ENCODE measurements at places on chromosomes 11 and 22.

GRCh38 chr11:84541731-84542340 is 1085.3 kb downstream of the DLG2 start:
- no peak for DNase-seq

- DNase-seq: peak; percentile 24
Observed at GRCh38 chr11:36868380-36868779, 270.3 kb upstream of the RAG2 start.

DNA sequence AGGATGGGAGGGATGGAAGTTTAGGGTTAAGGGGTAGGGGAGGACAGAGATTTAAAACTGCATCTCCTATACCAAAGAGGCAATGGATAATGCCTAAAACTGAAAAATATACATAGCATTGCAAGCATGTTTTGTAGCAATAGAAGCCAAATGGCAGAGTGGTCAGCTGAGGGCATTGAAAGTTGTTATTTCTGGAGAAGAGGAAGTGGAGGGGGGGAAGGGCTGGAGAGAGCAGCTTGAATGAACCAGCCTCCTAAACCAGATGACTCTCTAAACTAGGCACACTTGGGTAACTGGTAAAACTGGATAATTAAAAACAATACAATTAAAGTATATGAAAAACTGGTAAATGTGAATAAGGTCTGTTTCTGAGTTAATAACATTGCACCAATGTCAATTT is 70.3 kb upstream of the TP53I11 start:
- no peak for DNase-seq

GRCh38 chr11:60771879-60772525 is 13.1 kb upstream of the MS4A10 start:
- DNase-seq: no peak

GRCh38 chr22:19109198-19110063 is 12.8 kb downstream of the DGCR2 start:
- peak; percentile 88 for DNase-seq

DNA sequence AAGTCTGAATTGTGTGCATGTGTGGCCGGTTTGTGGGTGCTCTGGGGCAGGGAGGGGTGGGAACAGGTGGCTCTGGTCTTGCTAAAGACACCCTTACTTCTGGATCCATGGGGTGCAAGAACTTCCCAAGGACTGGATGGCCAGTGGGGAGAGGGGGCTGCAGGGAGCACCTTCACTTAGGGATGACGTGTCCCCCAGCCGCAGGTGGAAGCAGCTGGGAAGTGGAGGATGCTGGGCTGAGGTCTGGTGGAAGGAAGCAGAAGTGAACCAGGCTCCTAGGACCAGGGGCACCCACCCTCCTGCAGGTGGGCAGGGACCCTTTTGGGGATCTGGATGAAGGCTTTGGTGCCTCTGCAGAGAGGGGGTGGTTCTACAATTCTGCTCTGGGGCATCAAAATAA is 9.9 kb upstream of the MIEF1 start:
- no peak for DNase-seq

DNA sequence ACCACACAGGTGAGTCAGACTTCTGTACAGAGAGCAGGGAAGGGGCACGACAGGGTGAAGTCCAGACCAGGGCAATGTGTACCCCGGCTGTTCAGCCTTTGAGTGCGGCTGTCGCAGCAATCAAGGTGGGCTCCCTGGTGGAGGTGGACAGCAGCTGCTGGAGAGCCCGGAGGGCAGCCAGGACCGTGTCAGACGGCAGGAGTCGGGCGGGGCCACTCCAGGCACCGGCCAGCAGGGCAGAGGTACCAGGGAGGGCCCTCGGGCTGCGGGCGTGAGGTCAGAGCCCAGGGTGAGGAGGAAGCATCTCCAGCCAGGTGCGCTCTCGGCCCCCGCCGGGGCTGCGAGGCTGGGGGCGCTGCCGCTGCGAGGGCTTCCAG is 802 bp upstream of the PIM3 start:
- peak; percentile 76 for DNase-seq

DNA sequence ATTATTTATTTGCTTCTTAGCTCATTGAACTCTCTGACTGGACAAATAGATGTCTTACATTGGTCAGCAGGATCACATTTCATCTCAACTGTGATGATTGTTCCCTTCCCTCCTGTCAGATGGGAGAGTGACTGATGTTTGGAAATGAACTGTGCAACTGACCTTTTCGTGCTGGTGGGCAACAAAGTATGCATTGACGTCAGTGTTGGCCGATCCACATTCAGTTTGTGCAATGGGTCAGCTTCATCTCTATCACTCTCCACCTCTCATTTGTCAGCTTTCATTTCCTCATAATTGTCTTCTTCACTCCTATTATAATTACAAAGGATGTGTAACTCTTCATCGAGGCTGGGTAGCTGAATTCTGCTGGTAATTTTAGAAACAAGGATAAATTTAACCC is 71.3 kb downstream of the PPP2R1B start:
- DNase-seq: no peak

GRCh38 chr11:121451178-121451985 is 732 bp upstream of the SORL1 start:
- DNase-seq: no peak

DNA sequence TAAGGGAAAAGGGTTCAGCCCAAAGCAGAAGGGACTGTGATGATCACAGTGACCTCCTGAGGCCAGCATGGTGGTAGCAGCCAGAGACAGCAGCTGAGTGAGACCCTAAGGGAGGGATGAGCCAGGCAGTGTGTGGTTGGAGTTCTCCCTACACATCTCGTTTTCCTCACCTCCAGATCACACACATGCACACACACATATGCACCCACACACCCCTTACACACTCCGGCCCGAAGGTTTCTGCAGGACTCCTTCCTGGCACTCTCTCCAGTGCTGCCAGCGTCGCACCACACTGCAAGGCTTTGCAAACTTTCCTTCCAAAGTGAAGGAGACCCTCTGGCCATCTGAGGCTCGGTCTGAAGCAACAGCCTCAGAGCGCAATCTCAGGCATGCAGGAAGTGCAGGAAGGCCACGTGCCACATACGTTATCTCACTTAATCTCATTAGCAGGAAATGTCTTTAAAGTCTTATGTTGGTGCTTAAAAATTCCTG is 26.9 kb upstream of the TP53I11 start:
- DNase-seq: no peak

- no peak for DNase-seq
Observed at GRCh38 chr11:134471716-134472455, 59.8 kb upstream of the B3GAT1 start.

DNA sequence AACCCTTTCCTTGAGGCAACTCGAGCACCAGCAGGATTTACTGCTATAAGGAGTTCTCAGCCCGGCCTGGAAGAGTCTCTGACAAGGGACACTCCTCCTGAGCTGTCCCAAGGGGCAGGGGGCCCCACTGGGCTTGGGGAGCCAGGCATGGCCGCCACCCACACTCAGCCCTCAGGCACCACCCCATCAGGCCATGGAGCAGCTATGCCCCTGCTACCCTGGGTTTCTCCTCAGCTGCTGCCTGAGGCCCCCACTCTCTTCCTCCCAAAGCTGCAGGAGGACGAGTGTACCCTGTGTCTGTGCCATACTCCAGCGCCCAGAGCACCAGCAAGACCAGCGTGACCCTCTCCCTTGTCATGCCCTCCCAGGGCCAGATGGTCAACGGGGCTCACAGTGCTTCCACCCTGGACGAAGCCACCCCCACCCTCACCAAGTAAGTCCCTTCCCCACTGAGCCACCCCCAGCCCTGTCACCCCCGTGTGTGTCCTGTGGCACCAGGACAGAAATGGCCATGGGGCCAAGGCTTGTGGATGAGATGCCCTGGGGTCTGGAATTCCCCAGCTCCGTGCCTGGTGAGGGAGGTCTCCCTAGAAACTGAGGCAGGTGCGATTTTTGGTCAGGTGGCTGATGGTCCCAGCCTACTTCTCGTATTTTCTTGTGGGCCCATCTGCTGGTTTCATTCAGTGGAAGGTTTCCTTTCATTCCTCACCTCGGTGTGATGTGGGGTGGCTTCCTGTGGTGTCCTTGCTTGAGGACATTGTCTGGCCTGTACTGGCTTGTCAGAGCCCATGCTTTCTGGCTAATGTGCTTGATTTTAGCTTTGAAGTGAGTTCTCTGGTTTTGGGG is 28.4 kb downstream of the TAB1 start:
- no peak for DNase-seq

- DNase-seq: no peak
Observed at GRCh38 chr11:121460941-121461514, 8.3 kb upstream of the SORL1-AS1 start.

DNA sequence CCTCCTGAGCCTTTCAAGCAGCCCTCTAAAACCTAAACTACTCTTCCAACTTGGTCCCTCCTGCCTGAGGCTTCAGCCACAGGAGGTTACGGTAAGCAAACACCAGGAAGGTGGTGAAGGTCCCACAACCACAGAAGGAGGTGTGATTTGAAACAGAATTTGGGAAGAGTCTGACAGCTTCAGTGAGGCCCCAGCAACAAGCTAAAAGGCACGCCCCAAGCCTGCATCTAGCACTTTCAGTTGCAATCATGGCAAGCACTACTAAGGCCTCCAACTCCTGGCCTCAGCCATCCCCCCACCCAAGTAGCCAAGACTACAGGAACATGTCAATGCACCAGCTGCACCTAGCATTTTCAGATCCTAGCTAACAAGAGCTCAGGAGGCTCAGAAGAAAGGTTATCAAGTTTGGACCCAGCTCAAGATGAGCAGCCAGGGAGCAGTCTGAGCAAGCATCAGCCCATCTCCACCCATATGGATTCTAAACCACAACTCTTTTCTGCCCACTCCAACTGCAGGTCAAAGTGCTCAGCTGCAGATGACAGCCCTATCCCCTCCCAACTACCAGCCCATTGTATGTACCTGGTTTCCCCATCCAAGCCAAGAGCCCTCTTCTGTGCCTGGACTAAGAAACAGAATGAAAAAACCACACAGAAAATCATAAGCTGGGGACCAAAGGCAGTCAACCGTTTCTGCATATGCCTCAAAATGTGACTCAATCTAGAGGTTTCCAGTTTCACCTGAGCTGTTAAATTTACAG is 10.4 kb upstream of the AHNAK start:
- DNase-seq: no peak

- no peak for DNase-seq
Observed at GRCh38 chr22:27262361-27262760, 539.2 kb downstream of the MN1 start.

DNA sequence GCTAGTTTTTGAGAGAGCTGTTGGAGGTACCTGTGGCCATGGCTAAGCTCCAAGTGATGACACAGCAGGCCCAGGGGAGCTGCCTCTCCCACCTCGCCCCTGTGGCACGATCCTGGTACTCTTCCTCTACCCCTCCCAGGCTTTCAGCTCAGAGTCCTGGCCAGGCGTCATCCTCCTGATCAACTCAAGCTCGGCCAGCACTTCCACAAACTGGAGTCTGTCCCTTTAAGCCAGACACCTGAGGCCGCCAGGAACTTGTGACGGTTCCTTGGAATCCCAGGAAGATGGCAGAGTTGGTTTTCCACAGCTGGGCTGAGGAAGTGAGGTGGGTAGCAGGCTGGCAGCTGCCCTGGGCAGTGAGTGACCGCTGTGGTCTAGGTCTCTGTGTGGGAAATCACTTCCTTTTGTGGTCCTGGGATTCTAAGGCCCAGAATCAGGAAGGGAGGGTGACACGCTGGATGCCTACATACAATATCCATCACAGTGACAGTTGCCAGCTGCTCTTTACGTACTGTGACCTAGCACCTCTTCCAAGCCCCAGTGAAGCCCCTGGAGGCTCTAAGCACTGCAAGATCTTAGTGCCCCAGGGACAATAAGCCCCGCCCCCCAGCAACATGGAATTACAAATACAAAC is 3.2 kb upstream of the CST6 start:
- peak; percentile 63 for DNase-seq

DNA sequence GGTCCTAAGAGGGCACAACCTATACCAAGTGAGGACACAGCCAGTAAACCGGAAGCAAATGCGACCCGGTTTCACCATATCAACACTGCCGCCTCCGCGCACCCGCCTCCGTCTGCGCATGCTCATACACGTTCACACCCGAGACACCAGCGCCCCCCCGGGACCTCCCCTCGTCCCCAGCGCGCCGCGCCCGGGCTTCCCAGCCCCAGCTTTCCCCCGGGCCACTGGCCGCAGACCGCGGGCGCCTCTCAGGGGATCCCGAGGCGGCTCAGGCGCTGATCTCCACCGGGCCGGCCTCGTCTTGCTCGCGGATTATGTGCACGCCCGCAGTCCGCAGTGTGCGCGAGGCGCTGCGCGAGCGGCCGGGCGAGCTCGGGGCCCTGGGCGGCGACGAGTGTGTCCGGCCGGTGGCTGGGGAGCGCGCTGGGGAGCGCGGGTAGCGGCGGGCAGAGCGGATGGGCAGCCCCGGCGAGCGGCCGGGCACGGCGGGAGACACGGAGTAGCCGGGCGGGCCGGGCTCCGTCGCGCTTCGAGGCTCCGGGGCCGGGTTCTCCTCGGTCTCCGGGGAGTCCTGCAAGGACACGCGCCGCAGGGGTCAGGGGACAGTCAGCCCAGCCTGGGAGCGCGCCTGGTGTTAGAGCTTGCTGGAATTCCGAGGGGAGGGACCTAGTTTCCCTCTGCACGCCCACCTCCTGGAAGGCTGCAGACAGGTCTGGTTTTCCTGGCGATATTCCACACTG is 2.0 kb downstream of the HEPN1 start:
- DNase-seq: peak; percentile 30

- no peak for DNase-seq
Observed at GRCh38 chr11:10019906-10020682, 273.9 kb downstream of the SBF2 start.

- peak; percentile 98 for DNase-seq
Observed at GRCh38 chr22:38317995-38318715, 922 bp upstream of the CSNK1E start.

GRCh38 chr11:83392556-83392955 is 106.4 kb upstream of the CCDC90B start:
- DNase-seq: no peak

DNA sequence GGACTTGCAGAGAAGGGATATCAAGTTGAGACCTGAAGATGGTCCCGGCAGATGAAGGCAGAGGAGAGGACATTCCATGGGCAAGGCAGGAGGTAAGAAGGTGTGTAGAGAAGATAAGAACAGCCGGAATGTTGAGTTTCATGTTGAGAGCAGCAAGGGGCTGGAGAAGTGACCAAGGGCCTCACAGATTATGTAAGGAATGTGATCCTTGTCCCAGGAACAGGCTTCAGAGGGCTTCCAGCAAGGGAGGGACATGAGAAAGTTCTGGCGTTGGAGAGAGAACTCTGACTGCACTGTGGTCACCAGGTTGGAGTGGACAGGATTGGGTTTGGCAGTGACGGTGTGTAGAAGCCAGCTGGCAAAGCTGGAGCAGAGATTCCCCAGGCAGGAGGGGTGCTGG is 27.6 kb upstream of the PPFIA1 start:
- no peak for DNase-seq

GRCh38 chr11:16596231-16596630 is 142.2 kb upstream of the C11orf58 start:
- no peak for DNase-seq

- no peak for DNase-seq
Observed at GRCh38 chr11:124788521-124788920, 11.7 kb downstream of the MSANTD2 start.

GRCh38 chr11:68532727-68533369 is 72.3 kb downstream of the PPP6R3 start:
- no peak for DNase-seq

- DNase-seq: no peak
Observed at GRCh38 chr11:32116668-32117067, 25.8 kb downstream of the RCN1 start.

GRCh38 chr22:30252411-30253204 is 6.0 kb upstream of the LIF start:
- DNase-seq: peak; percentile 21
